ENCODE measurements at places on chromosomes 3 and 15. TPM values are rescaled to one million over a fixed set of nuclear protein-coding genes. Genes with fewer than 3 reads are reported as not detected.

CCR3 gene
- total RNA-seq, result 0.24 TPM

PTPRG gene
- total RNA-seq, result 2.1 TPM

TCTA gene
- 21.6 TPM for total RNA-seq

CYP1A2 gene
- total RNA-seq, result not detected

C3orf70 gene
- total RNA-seq, result 0.05 TPM

IGSF11 gene
- total RNA-seq, result 0.95 TPM

PTH1R gene
- total RNA-seq, result not detected

CSPG4 gene
- total RNA-seq, result not detected

MESP1 gene
- 1.3 TPM for total RNA-seq

TMEM42 gene
- total RNA-seq, result 11.1 TPM

Measured in T-helper 1 cell treated with Interleukin-12 subunit alpha and Interleukin-12 subunit beta and Interleukin-4 antibody, amounts not matched to agents 30 ng/mL and 1 ng/mL, for 36 hours (primary cell).